ENCODE measurements at places on chromosomes 5 and 9. TPM values are rescaled to one million over a fixed set of nuclear protein-coding genes. Genes with fewer than 3 reads are reported as not detected.

DNA sequence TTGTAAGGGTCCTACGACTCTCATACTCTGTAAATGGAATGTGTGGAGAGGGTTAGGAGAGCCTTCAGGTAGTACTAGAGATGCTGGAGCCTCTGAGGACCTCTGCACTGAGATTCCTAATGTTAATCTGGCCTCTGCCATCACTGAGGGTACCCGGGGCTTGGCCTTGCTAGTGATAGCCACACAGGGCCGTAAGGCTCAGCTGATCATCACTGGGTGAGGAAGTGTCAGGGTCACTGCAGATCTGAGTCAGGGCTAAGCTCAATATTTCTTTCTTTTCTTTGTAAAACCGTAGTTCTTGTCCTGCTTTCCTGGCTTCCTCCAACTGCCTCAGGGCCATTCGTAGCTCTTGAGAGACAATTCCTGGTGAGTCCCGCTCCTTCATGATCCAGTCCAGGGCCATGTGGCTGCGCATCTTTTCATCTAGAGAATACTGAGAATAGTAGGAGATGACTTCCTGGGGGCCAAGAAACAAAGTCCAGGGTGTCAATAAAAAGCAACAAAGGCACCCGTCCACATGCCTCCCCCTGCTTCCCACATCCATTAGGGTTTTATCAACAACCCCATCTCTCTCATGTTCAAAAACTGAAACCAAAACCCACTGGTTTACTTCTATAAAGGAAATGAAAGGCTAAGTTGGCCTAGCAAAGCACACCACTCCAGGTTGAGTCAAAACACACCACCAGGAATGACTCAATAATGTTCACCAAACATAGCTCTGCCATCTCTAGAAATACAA lies 47.7 kb downstream of the LIX1 start:
- no peak for DNase-seq

- no peak for DNase-seq
Measured at GRCh38 chr9:98206754-98207153, 14.3 kb upstream of the CORO2A start.

DNA sequence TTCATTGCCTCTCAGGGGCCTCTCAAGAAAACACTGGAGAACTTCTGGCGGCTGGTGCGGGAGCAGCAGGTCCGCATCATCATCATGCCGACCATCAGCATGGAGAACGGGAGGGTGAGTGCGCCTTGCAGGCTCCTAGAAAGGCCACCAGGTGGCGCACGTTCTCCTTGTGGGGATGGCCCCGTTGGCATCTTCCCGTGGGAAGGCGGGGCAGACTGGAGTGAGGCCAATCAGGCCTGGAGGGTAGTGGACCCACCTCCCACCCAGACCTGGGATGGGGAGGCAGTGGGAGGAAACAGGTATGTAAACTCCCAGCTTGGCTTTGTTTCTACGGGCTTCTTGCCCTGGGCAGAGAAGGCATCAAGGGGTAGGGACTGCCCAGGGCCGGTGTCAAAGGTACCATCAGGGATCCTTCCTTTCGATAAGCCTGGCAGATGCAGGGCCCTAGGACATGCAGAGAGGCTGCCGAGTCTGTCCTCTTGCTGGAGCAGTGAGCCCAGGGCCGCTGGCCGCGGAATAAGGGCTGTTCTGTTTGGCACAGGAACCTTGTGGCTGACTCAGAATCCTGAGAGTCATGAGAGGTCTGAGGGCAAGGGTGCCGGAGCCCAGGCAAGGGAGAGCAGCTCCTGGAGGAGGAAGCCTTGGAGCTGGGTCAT lies 18.9 kb upstream of the SPTLC1 start:
- peak; percentile 88 for DNase-seq

The ADGRV1 gene
- 24.6 TPM for total RNA-seq

The LHX6 gene
- total RNA-seq: 0.09 TPM

The SLC36A3 gene
- total RNA-seq: not detected

The PKD2L2 gene
- total RNA-seq: not detected

The SHC3 gene
- total RNA-seq: 2.9 TPM

The SLC28A3 gene
- total RNA-seq: 0.89 TPM
